ENCODE measurements at places on chromosomes 16 and 17.

- DNase-seq: no peak
Measured at GRCh38 chr17:33901085-33901484, 354.0 kb upstream of the CCL2 start.

DNA sequence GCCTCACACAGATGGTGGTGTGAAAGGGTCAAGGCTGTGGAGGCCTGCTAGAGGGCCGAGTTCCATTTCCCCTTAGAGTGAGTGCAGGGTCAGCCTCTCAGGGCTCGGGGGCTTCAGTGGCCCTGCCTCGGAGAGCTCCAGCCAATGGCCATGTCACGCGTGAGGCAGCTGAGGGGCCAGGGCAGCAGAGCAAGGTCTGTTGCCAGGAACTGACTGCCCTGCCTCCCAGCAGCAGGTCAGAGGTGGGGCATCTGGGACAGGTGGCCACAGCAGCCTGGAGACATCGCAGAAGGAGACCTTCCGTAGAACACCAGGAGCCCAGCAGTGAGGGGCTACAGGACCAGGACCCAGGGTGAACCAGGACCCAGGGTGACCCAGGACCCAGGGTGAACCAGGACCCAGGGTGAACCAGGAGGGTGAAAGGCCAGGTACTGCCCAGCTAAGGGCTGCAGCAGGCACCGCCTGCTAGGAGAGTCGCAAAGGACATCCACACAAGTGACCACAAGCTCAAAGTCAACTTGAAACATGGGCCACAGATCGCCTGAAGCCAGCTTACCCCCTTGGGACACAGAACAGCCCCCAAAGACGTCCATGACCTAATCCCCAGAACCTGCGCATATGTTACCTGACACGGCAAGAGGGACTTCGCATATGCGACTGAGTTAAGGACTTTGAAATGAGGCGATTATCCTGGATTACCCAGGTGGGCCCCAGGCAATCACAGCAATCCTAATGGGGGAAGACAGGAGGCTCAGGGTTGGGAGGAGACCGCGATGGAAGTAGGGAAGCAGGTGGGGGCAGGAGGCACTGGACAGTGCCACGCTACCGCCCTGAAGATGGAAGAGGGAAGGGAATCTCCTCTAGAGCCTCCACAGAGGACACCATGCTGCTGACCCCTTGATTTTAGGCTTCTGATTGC, 4.8 kb upstream of the MEAK7 start:
- no peak for DNase-seq

DNA sequence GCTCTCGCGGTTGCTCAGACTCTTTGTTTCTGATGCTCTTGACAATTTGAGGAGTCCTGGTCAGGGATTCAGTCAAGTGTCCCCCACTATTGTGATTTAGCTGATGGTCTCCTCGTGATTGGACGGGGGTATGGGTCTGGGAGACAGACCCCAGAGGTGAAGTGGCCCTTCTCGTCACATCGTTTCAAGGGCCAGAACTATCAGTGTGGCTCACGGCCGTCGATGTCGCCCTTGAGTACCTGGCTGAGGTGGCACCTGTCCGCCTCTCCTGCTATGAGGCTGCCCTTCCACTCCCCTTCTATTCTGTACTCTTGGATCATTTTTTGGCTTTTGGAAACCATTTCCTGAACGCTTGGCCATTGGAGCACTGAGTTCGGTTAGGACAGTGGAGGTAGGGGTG, 7.4 kb upstream of the MEAK7 start:
- DNase-seq: no peak

DNA sequence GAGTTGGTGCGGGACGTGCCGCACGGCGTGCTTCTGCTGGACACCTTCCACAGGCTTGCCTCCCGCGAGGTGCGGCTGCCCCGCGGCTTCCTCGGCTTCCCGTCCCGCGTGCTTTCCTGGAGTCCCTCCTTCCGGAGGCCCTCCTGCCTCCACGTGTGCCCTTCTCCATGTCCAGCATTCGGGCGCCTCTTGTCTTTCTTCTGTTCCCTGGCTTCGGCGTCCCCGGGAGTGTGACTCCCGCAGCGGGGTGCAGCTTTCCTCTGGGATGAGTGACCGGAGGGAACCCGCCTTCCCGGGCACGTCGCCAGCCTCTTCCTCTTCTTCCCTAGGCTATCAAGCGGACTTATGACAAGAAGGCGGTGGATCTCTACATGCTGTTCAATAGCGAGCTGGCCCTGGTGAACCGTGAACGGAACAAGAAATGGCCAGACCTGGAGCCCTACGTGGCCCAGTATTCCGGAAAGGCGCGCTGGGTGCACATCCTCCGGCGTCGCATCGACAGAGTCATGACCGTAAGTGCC, 23.0 kb downstream of the DNAH2 start:
- no peak for DNase-seq

- DNase-seq: no peak
Measured at GRCh38 chr16:56625140-56625942, at the start of gene MT1E. Gene MT1E (plus strand): TSS chr16:56625781. CDS start chr16:56625852, 71 bp downstream.

DNA sequence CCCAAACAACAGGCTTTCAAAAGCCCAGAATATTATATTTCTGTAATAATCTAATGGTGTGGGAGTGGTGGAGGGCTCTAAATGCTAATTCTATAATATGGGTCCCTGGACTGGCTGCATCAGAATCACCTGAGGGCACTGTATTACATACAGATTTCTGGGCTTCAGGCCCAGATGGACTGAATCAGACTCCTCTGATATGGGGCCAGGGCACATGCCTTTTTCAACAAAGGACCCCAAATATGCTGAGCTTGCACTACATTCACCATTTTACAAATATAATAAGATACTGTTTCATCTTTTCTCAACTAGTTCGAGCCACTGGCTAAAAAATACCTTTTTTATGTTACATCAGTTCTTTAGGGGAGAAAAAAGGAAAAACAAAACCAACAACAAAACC, 309.7 kb downstream of the MAP2K6 start:
- no peak for DNase-seq

GRCh38 chr17:1315891-1316403, 36.5 kb downstream of the TRARG1 start:
- no peak for DNase-seq
